ENCODE measurements at places on chromosomes 4 and X.

DNA sequence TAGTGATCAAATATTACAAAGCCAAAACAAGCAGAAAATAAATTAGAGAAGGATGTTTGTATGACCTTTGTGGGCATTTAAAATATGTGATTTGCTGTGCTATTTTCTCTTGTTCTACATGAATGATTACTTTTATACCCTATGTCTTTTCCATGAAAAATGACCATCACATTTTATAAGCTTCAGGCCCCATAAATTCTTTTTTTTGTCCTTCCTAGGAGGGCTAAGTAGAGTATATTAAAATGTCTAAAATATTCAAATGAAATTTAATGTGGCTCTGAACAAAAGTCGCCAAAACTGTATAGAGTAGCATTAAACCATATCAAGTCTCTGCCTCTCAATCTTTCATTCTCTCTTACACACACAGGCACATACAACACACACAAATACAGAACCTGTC is 15.9 kb upstream of the EMCN start:
- DNase-seq, result no peak

GRCh38 chr4:181323061-181323460 is 920.1 kb upstream of the TENM3 start:
- no peak for DNase-seq

GRCh38 chrX:107714206-107714891 is 61.2 kb downstream of the TSC22D3 start:
- peak; percentile 49 for DNase-seq

DNA sequence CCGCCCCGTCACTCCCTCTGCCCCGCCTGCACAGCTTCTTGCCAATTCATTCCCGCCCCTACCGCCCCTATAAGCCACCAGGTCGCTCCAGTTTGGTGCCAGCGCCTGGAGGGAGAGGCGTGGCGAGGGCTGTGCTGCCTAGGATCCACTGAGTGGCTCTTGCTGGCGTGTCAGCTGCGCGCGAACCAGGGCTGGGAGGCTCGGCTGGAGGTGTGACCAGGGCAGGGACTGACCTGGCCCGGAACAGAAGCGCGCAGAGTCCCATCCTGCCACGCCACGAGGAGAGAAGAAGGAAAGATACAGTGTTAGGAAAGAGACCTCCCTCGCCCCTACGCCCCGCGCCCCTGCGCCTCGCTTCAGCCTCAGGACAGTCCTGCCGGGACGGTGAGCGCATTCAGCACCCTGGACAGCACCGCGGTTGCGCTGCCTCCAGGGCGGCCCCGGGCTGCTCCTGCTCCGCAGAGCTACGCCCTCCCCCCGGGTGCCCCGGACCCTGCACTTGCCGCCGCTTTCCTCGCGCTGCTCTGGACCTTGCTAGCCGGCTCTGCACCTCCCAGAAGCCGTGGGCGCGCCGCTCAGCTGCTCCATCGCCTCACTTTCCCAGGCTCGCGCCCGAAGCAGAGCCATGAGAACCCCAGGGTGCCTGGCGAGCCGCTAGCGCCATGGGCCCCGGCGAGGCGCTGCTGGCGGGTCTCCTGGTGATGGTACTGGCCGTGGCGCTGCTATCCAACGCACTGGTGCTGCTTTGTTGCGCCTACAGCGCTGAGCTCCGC is at the start of gene GPR78:
Gene GPR78, plus strand, starts transcription at position 72 of the 773 bp plus-strand sequence. Its CDS starts 591 bp downstream, at position 663.
- DNase-seq, result peak; percentile 65

DNA sequence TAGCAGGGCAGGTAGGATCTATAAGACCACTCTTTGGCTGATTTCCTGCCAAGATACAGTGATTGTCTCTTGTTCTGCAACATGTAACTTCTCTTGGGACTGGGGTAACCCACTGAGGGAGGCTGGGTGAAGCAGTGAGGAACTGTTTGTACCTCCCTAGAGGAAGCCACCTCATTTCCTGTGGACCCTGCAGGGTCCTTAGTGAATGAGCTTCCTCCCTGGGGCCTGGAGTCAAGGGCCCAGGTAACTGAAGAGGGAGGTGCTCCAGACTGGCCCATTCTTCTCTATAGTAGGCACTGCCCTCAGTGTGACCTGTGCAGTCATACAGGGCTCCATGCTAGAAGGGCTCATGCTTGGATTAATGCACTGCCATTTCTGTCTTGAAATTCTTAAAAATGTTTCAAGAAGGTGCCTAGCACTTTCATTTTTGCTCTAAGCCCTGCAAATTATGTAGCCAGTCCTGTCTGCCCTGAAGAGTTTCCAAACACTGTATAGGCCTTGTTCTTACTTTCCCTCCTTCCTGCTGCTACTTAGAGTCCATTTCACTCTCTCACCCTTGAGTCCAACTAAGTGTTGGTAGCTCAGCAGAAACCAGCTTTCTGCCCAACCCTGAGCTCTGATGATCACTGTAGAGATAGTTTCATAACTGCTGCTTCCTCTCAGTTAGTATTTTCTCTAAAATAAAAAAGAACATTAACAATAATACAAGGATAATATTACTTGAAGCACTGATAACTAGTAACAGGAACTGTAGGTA is 8.5 kb upstream of the GRIA3 start:
- DNase-seq, result no peak

- DNase-seq, result no peak
Measured at GRCh38 chrX:49951524-49952193, 29.3 kb downstream of the CLCN5 start.

GRCh38 chrX:152154050-152154449 is 15.7 kb upstream of the MAGEA10 start:
- DNase-seq, result no peak

DNA sequence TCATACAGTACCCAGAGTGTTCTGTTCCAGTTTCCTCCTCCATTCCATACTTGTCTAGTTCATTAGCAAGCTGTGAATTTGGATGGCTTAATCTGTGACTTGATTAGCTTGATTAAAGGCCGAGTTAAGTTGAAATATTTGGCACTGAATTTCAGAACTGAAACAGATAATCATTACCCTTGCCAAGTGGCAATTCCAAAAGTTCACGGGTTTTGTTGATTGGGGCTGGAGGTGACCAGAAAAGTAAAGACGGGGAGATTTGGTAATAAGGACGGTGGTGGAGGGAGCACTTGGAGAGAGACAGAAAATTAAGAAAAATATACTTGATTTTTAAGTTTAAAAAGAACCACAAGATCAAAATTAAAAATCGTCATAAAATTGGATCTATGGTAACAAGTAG is 21.9 kb upstream of the KLHL2 start:
- DNase-seq, result no peak

DNA sequence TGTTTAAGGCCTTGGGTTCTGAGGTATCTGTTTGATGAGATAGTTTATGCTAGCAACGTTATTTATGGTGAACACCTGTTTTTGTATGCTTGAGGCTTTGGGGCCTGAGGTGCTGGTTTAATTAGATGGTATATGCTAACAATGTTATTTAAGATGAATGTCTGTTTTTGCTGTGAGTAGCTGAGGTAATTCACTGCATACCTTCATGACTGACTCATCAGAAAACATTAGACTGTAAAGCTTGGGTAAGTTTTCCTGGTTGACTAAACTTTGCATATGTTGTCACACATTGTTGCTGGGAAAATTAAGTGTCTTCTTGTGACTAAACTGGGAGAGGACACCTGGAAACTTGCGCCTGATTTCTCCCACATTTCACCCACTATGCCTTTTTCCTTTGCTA is 1026.6 kb downstream of the RAPGEF2 start:
- DNase-seq, result peak; percentile 70

DNA sequence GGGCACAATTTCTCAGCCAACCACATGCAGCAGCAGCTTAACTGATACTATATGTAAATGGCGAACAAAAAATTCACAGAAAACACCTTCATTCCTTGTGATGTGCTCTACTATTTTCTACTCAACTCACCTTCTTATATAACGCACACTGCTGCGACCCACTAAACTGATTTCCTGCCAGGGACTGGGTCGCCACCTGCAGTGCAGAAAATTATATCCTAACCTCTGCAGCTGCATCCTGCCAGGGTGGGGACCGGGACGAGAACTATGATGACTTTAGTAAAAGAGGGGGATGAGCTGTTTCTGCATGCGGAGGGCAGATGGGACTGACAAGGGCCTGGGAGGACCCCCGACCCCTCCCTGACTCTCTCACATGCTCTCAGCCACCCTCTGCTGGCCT is 27.4 kb downstream of the ABLIM2 start:
- no peak for DNase-seq

DNA sequence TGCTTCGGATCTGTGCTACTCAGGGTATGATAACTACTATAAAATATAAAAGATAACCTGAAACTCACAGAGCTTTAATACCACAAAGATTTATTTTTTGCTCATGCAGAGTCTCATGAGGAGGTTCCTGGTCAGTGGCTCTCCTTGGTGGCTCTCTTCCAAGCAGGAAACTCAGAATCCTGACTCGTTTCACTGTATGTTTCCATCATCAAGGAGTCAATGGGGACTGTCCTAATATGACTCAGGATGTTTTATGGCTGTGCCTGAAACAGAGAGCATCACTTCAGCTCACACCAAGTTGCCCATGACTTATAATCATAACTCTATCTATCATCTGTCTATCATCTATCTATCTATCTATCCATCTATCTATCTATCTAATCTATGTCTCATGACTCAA is 620.8 kb upstream of the NR3C2 start:
- DNase-seq, result no peak

GRCh38 chr4:12963291-12963690 is 520.8 kb downstream of the RAB28 start:
- no peak for DNase-seq

GRCh38 chrX:39582091-39582490 is 515.7 kb downstream of the BCOR start:
- no peak for DNase-seq

DNA sequence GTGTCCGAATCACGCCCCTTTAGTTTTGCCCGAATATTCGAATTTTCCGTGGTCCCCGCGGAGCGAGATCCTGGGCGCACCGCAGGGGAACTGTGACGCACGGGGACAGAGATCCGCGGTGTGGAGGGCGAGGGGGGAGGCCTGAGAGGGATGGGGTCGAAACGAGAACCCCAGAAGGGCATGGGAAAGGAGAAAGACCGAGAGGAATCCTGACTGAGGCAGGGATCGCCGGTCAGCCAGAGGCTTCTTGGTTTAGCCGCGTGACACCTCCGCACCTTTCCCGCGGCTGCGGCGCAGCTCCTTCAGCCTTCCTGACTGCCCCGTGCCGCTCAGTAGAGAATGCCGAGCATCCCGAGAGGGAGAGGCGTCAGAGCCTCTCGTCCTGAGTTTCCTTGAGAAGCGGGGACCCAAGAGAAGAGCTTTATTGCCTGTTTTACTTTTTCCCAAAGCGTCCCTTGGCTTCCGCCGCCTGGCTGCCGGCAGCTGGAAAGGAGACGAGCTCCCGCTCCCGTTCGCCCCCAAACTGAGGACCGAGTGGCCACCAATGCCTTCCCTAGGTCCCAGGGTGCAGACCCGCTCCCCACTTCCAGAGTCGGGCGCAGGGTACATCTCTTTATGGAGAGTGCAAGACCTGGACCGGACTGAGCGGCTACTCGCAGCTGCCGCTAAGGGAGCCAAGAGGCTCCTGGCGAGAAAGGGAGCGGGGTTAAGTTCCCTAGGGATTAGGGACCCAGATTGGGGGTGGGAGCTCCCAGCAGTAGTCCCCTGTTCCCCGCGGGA is 911 bp upstream of the GPR50 start:
- no peak for DNase-seq

DNA sequence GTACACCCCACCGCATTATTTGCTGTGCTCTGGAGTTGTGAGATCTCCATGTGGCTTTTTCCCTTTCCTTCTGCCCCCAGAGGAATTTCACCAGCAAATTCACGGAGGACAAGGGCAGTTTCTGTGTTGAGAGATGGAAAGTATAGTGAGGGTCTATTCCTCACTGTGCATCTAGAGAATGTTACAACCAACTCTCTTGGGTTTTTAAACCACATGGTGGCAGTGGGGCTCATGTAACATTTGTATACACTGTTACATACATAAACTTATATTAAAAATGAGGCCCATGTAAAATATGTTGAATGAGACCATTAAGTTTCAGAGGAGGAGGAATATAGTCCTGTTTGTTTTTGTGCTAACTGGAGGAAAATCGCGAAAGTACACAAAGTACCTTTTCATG is 909 bp upstream of the PRKG2 start:
- DNase-seq, result no peak

- DNase-seq, result no peak
Measured at GRCh38 chrX:149818652-149819051, 36.9 kb downstream of the MAGEA9 start.

DNA sequence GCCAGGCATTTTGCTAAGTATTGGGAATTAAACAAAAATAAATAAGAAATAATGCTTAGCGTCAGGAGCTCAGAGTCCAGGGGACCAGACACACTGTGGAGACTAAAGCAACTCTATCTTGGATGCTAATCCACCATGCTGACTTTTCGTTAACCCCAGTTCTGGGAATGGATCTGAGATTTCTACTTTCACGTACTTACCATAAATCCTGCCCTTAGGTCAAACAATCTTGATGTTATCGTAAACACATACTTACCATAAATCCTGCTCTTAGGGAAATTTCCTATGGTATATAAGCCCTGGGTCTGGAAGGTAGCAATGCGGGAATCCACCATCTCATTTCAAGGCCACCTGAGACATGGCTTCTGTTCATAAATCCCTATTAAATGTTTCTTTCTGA is 204.5 kb upstream of the IGFBP7 start:
- DNase-seq, result no peak

GRCh38 chr4:13821522-13821921 is 194.0 kb upstream of the BOD1L1 start:
- peak; percentile 2 for DNase-seq

GRCh38 chr4:125392694-125393093 is 77.9 kb downstream of the FAT4 start:
- DNase-seq, result no peak

GRCh38 chr4:147846318-147847155 is 114.6 kb downstream of the ARHGAP10 start:
- no peak for DNase-seq

DNA sequence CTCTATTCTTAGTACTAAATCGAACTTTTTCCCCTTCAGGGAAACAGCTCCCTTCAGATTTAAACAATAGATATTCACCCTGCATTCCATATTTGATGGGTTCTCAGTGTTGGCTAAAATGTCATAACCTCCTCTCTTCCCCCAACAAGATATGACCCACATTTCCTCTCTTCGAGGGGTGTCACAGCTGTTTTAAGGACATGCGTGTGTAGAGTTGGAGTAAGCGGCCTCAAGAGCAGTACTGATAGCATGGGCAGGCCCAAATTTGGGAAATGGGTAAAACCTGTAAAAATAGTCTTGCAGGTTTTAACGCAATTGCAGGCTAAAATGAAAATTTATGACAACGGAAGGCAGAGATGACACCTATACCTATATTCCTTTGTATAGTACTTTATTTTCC is 28.7 kb downstream of the SAT1 start:
- no peak for DNase-seq
